Amniotic stem cell (primary cell): ENCODE measurements at places on chromosomes 4 and X.

- DNase-seq, result no peak
These were observed 102.5 kb downstream of the CFAP299 start for GRCh38 chr4:80438016-80438415.

- DNase-seq, result no peak
These were observed 173.9 kb downstream of the BMPR1B start for GRCh38 chr4:94931626-94932025.

- no peak for DNase-seq
These were observed 65.8 kb downstream of the ANAPC4 start for GRCh38 chr4:25442863-25443307.

DNA sequence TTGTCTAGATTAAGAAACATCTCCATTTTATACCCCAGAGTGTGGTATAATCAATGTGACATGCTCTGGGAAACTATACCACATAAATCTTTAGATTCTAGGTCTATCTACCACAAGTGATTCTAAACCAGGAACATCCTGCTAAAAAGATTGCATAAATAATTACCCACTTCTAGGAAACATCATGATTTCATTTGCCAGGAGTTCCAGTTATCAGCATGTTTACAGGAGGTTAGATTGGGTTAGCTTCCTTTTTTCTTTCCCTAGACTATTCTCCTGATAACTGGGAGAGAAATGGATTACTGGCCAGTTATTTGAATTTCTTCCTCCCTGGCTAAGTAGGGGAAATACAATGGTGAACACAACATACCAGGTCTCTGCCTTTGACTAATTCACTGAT lies 230.3 kb upstream of the BOD1L1 start:
- no peak for DNase-seq

DNA sequence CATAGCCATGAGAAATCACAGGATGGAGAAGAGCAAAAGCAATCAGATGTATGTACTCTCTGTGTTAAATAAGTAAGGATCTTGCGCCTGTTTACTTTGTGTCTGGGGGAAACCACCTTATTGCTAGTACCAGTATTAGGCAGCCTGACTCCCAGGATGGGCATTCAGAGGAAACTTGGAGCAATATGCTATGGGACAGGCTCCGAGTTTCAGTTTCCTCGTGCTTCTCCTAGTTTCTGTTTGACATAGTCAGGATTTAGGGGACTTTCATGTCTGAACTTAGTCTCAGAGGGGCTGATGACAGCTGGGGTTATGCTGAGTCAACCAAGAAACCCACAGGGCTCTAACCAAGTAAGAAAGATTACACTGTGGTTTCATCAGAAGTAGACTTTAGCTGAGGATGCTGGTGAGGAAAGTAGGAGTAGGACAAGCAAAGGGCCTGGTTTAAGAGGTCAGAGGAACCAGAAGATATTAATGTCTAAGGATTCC lies 13.5 kb downstream of the NSUN7 start:
- DNase-seq, result no peak
